ENCODE measurements at places on chromosomes 4 and X. TPM values are rescaled to one million over a fixed set of nuclear protein-coding genes. Genes with fewer than 3 reads are reported as not detected.

DNA sequence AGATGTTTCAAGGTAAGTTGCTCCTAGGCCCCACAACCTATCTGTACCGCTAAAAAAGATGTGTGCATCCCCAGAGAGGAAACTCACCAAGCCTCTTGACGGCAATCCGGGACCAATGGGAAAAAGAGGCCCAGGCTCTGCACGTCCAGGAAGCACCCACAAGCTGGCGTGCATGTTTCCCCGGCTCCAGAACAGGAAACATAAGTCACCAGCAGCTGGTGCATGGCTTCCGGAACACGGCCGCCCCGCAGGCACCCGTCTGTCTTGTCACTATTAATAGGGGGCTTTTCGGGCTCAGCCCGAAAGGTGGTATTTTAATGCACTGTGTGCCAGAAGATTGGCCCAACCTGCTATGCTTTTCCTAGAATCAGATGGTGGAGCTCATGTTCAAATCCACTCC is 22.2 kb downstream of the CRMP1 start:
- no peak for DNase-seq

- no peak for DNase-seq
Observed at GRCh38 chr4:184061582-184061981, 156.1 kb downstream of the ENPP6 start.

- DNase-seq: no peak
Observed at GRCh38 chrX:106802388-106803275, at the start of gene TBC1D8B. TBC1D8B (plus strand) TSS chrX:106802673; CDS start chrX:106802854, 181 bp downstream.

GRCh38 chrX:71603618-71604017 is 14.7 kb downstream of the CXCR3 start:
- no peak for DNase-seq

DNA sequence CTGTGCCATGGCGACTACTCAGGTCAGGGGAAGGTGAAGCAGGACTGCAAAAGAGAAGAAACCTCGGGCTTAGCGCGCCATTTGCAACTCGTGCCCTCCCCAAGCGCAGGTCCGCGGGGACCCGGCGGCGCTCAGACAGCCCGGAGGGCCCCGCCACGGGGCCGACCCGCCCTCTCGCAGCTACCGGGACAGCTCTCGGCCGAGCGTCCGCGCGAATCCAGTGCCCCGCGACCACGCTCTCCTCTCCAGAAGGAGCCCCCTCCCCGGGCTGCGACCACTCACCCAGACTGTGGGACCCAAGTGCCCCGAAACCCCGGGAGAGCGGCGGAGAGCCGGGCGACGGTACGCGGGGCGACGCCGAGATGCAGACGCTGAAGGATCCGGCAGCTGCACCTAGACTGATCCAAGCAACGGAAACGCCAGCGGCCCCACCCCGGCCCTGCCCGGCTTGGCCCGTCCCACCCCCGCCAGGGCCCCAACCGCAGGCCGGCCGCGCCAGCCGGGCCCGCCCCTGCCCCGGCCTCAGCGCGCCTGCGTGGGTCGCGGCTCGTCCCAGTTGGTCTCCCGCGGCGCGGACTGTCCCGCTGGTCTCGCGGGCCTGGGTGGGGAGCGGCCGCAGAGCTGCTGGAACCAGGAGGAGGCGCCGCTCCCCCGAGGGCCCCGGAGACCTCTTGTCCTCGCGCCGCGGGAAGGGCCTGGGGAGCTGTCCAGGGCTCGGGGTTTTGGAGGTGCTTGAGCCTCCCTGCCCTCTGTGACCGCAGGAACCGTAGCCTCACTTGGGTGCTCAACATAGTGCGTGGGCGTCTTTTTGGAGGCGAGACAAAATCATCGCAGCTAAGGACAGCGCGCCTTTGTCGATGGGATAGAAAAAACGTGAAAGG is at the start of gene ANXA5:
Gene ANXA5 (minus strand): TSS at position 400 of the 881 bp plus-strand sequence. CDS start 391 bp downstream, at position 9.
- peak; percentile 83 for DNase-seq

GRCh38 chrX:8647176-8647575 is 84.8 kb downstream of the ANOS1 start:
- no peak for DNase-seq

DNA sequence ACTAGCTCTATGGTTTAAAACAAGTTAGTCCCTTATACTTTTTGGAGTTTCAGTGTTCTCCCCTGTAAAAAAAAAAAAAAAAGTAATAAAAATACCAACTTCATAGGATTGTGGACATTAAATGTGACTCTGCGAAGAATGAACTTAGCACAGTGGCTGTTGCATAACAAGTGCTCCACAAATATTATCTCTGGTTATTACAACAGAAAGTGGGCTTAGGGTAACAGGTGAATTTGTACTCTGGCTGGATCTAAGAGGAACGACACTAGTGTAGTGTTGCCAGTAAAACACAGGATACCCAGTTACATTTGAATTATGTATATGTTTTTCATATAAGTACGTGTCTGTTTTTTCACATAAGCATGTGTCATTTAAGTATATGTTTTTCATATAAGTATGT is 360.3 kb upstream of the CXorf51B start:
- DNase-seq: no peak

- DNase-seq: no peak
Observed at GRCh38 chr4:106414366-106414765, 45.8 kb upstream of the GIMD1 start.

- no peak for DNase-seq
Observed at GRCh38 chrX:115689931-115690330, 129.0 kb downstream of the PLS3 start.

- no peak for DNase-seq
Observed at GRCh38 chr4:123415576-123415975, 19.0 kb downstream of the SPRY1 start.

DNA sequence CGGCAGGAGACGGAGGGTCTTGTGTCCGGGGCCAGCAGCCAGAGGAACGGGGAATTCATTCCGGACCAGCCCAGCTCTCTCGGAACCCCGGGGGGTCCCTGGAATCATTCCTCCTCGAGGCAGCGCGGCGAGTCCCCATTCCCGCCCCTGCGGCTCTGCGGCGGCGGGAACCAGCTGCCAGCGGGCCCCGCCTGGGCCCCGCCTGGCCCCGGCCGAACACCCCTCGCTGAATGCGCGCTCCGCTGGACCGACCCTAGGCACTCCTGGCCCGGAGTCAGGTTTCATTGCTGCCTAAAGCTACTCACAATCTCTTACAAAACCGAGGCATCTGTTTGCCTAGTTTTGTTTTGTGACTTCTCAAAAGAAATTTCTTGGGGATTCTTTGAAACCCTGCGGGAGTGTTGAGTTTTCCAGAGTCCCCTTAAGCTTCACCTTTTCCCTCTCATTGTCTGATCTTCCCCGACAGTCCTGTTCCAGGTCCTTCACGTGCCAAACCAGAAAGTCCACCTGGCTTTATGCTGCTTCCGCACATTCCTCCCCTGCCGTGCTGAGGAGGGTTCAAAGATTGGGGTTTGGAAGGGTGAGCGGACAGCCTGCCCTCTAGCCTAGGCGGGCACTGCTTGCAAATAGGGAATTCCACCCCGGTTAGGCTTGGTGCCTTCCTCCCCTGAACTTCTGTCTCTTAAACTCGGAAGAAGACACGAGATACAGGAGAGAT is 789 bp downstream of the ARHGAP10 start:
- DNase-seq: no peak

The MID2 gene
- total RNA-seq: 2.0 TPM

The CTAG2 gene
- total RNA-seq: not detected
